HT1080 (cell line): ENCODE measurements at places on chromosomes 4 and X.

GRCh38 chr4:98639523-98639922, 18.9 kb downstream of the TSPAN5 start:
- DNase-seq, result no peak

- DNase-seq, result no peak
Observed at GRCh38 chrX:48468247-48468671, 1.8 kb downstream of the SLC38A5 start.

DNA sequence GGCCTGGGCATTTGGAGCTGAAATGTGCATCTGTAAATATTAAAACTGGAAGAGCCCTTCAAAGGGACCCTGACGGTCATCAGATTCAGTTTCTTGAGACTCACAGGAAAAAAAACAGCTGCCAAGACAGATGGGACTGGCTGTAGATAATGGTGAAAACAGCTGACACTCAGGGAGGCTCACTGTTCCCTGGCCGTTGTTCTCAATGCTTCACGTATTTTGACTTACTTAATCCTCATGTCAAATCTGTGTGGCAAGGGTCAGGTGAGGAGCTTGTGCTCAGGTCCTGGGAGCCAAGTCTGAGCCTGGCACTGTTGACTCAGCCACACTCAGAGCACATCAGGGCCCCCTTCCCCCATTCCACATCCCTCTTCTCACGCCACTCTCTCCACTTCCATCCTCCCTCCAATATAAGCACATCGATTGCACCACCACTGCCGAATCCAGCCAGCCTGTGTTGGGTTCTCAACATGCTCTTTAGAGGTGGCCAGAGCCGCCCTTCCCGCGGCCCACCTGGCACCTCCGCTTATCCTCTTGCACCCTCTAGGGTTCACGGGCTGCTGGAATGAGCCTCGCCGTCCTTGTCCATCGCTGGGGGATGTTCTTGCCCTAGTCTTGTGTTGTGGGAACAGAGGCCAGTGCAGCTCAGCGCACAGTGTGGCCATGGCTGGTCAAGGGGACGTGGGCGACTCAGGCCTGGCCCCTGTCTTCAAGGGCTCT, 40.1 kb downstream of the EVC start:
- no peak for DNase-seq

DNA sequence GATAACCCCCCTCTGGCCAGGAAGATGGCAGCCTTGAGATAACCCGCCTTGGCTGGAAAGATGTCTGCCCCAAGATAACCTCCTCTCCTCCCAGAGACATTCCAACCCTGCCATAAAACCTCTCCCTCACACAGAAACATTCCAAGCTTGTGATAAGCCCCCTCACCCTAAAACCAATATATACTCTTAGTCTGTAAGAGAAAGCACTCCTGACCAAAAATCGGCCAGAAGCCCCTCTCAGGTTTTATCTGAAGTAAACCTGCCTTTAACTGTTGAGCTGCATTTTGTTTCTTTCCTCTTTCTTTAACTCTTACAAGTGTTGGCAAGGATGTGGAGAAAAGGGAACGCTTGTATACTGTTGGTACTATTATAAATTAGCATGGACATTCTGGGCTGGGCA, 8.5 kb downstream of the ERCC6L start:
- no peak for DNase-seq

DNA sequence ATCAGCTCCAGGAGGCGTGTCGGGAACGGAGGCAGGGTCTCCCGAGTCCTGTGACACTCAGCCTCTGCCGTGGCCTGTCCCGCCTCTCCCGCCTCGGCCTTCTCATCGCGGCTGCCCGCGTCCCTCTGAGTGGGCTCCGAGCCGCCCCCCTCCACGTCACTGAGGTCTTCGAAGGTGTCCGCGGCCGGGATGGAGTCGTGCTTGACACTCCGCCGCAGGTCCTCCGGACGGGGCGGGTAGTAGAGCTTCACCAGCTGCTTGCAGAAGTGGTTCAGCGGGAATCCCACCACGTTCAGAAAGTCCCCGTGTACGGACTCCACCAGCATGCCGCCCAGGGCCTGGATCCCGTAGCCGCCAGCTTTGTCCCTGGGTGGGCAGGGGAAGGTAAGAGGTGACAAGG, 25.0 kb downstream of the ASMTL start:
- no peak for DNase-seq

DNA sequence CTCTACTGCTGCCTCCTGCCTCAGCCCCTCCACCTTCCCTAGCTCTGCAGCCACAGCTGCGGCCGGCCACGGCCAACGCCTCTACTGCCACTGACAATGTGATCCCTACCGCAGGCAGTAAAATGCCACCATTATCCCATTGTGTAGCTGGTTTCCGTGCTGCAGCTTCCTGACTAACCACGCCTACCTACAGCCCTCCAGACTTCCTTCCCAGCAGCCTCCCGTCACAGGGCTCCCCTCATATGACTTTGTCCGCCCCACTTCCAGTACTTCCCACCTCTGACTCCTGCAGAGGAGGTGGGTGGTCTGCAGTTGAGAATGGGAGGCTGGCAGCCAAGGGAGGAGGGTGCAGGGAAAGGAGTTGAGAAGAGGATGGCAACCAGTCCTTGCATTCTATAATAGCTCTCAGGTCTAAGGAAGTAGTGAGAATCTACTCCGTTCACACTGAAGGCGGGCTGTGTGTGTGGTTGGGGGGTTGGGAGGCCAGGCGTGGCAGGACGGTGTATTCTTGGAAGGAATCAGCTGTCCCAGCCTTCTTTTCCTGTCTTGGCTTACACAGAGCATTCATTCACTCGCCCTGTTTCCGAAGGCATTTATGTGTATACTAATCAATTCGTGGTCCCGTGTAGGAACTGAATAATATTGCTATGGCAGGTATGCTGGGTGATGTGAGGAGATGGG, 33.1 kb upstream of the USP51 start:
- no peak for DNase-seq

DNA sequence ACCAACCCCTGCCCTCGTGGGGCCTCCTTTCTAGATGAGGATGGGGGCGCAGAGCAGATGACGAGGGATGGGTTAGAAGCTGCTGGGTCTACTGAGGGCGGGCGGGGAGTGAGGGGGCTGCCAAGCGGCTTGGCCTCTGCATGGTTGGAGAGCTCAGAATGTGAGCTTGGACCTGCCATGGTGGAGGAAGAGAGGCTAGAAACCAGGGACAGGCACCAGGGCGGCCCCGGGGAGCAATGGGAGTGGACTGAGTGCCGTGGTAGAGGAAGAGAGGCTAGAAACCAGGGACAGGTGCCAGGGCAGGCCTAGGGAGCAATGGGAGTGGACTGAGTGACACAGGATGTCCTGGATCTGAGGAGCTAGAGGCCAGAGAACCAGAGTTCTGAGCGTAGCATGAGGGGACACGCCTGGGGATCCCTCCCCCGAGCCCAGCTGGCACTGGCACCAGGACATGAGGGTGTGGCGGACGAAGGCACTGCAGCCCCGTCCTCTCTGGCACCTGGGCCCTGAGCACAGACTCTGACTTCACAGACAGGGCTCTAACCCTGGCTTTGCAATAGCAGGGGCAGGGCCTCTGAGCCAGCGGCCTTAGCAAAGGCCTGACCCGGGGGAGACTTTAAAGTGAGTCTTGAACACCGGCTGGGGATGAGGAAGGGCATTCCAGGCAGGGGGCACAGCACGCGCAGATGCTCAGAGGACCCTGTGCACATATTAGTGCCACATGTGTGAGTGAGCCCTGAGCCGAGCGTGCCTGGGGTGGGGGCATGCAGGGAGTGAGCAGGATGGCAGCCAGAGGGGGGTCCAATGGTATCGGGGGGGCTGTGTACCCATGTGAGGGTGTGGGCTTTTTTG, 214.0 kb upstream of the PSAPL1 start:
- DNase-seq, result no peak

GRCh38 chrX:69045616-69046345, 119.5 kb downstream of the PJA1 start:
- no peak for DNase-seq
